Neural progenitor cell (in vitro differentiated cells): ENCODE measurements at places on chromosomes 2 and 18.

GRCh38 chr2:105813405-105813804 is 68.7 kb downstream of the NCK2 start:
- no peaks in the 10 kb centered on the region for H3K27me3 ChIP-seq
- peaks cover 39% of the 10 kb centered on the region for H3K4me1 ChIP-seq
- H3K36me3 ChIP-seq: no peaks in the 10 kb centered on the region

GRCh38 chr2:138853296-138853695 is 73.1 kb upstream of the NXPH2 start:
- no peaks in the 10 kb centered on the region for H3K27me3 ChIP-seq
- no peaks in the 10 kb centered on the region for H3K36me3 ChIP-seq
- no peak for DNase-seq

- no peaks in the 10 kb centered on the region for H3K4me1 ChIP-seq
- no peaks in the 10 kb centered on the region for H3K36me3 ChIP-seq
- H3K27me3 ChIP-seq: no peaks in the 10 kb centered on the region
- no peak for DNase-seq
Measured at GRCh38 chr2:37742286-37742685, 70.8 kb upstream of the CDC42EP3 start.

- peaks cover 5% of the 10 kb centered on the region for H3K27me3 ChIP-seq
- no peak overlapping the region for H3K27ac ChIP-seq
- DNase-seq: no peak
Measured at GRCh38 chr18:31491586-31491985, 6.4 kb upstream of the DSG2 start.

DNA sequence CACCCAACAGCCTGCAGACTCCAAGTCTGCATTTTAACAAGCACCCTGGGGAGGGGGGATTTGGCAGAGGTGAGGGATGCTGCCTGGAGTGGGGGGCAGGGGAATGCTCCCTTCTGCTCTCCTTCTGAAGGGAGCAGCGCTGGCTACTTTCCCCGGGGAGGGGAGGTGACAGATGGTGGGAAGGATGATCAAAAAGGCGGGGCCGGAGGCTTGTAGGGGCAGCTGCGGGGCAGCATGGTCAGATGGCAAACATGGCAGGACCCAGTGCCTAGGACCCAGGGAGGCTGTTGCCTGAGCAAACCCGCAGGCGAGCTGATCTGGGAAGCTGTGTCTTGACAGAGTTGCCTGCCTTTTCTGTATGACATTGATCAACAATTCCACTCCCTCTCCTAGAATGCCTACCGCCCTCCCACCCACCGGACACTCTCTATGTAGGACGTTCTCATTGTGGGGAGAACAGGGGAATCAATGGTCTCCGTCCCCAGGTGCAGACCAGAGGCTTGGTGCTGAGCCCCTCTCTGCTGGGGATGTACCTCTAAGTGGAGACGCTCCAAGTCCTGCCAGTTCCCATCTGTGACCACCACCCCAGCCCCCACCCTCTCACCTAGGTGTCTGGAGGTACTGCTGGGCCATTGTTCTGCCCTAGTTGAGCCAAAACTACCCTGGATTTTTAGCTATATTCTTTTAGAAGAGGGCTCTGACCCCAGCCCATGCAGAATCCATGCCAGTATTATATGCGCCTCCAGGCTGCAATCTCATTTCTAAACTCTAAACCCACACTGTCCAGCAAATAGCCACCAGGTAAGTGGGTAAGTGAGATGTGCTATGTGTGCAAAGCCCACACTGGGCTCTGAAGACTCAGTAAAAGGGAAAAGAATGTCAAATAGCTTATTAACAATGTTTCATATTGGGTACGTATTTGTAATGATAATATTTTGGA is 89.7 kb upstream of the SEC11C start:
- H3K4me1 ChIP-seq: peaks cover 5% of the 10 kb centered on the region
- peak; percentile 11 for DNase-seq
- H3K27ac ChIP-seq: no peak overlapping the region
- no peaks in the 10 kb centered on the region for H3K27me3 ChIP-seq
- no peaks in the 10 kb centered on the region for H3K36me3 ChIP-seq

GRCh38 chr2:219384859-219385258 is 2.9 kb downstream of the DNPEP start:
- no peak for DNase-seq
- H3K27ac ChIP-seq: no peak overlapping the region
- peaks cover 8% of the 10 kb centered on the region for H3K27me3 ChIP-seq
- peaks cover 6% of the 10 kb centered on the region for H3K4me1 ChIP-seq

DNA sequence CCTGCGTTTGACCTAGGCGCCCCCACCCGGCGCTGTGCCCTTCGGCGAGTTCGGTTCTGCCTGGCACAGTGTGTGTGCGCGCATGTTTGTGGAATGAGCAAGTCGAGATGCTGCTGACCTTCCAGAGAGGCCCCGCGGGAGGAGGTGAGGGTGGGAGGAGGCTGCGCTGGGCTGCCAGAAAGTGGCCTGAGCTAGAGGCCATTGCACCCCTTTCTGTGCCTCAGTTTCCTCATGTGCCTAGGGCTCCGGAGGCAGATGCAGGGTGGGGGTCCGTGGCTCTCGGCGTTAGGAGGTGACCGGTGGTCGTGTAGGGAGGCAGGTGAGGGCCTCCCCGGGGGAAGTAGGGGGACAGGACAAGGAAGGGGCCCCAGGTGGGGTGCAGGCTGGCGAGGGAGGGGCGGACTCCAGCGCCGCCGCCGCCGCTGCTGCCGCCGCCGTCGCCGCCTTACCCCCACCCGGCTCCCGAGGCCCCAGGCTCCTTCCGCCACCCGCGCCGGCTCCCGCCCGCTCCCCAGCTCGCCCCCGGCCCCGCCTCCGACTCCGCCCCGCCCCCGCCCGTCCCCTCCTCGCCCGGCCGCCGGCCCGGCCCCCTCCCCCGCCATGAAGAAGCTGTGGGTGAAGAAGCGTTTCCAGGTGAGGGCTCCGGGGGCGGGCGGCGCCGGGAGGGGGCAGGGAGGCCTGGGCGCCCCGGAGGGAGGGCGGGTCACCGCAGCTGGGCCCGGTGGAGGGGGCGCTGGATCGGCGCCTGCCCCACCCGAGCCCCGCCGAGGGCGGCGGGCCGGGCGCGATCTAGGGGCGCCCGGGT is 7.0 kb downstream of the SPEG start:
- no peak overlapping the region for H3K27ac ChIP-seq
- peaks cover 15% of the 10 kb centered on the region for H3K4me1 ChIP-seq
- peaks cover 79% of the 10 kb centered on the region for H3K27me3 ChIP-seq

GRCh38 chr2:214753455-214753854 is 56.0 kb downstream of the BARD1 start:
- no peaks in the 10 kb centered on the region for H3K27me3 ChIP-seq
- peaks cover 14% of the 10 kb centered on the region for H3K36me3 ChIP-seq
- no peak for DNase-seq
- H3K4me1 ChIP-seq: no peaks in the 10 kb centered on the region
- H3K4me3 ChIP-seq: no peak overlapping the region

DNA sequence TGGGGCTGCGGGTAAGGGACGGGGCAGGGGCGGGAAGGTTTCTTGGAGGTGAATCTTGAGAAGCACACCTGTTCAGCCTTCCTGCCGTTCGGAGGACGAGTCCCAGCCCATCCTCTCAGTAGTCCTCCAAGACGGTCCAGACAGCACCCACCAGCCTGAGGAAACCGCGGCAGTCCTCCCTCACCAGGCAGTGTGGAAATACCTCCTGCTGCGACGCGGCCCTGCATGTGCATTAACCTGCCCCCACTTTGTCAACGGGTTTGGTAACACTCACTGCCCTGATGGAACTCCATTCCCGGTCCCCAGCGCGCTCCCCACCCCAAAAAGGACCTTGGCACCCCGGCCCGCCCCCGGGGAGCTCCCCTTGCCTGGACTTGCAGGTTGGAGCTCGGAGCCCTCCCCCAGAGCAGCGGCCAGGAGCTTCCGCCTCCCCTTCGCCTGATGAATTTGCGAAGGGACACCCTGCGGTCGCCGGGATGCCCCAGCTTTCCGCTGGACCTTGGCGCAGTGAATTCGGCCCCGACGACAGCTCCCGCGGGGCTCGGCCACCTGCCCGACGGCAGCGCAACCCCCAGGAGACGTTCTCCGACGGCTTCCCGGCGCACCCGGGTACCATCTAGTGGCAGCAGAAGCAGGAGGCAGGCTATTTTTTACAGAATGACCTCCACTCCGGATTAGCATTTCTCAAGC is 31.5 kb downstream of the ACVR1C start:
- H3K4me1 ChIP-seq: no peaks in the 10 kb centered on the region
- H3K27me3 ChIP-seq: peaks cover 26% of the 10 kb centered on the region
- H3K4me3 ChIP-seq: peak overlapping the region; percentile 1
- no peak overlapping the region for H3K27ac ChIP-seq
- peak; percentile 78 for DNase-seq
- no peaks in the 10 kb centered on the region for H3K36me3 ChIP-seq

DNA sequence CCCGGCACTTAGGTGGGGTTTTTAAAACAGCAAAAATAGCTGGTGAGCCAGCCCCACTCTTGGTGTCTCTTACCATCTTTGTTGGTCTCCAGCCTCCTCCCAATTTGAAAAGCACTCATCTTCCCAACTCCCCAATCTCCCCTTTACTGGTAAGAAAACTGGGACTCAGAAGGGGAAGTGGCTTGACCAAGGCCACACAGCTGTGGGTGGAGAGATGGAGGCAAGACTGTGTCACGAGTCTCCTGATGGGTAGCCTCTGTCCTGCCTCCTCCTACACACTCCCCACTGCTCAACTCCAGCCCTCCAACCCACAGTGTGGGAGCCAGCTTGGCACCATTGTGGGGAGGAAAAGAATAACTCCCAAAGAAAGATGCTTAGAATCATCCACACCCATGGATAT is 140.4 kb downstream of the SMAD2 start:
- no peak overlapping the region for H3K4me3 ChIP-seq

DNA sequence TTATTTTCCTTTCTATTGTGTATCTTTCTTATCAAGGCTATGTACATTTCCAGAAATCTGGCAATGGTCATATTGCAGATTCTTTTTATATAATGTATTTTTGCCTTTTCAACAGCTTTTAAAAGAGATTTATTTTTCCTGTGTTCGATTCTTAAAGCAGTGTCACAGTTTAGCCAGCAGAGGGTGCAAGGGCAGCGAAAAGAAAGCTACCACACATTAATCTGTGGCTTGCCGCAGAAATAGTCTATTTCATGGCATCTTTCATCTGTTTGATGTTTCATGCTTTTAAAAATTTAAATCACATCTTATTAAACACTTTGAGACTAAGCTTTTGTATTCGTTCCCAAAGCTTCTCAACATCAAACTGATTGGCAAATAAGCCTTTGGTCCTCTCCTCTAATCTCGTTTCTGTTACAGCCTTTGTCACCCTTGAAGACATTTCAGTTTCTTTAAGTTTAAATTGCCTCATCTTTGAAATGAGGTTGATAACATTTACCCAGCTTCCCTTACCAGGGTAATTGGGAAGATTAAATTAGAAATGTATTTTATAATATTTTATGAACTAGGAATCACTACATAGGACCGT is 73.3 kb downstream of the PIK3C3 start:
- H3K27ac ChIP-seq: no peak overlapping the region
- no peaks in the 10 kb centered on the region for H3K36me3 ChIP-seq
- no peak overlapping the region for H3K4me3 ChIP-seq
- H3K27me3 ChIP-seq: no peaks in the 10 kb centered on the region
- no peaks in the 10 kb centered on the region for H3K4me1 ChIP-seq

- no peak overlapping the region for H3K4me3 ChIP-seq
- no peaks in the 10 kb centered on the region for H3K36me3 ChIP-seq
- DNase-seq: no peak
- peaks cover 3% of the 10 kb centered on the region for H3K4me1 ChIP-seq
- no peak overlapping the region for H3K27ac ChIP-seq
- H3K27me3 ChIP-seq: no peaks in the 10 kb centered on the region
Measured at GRCh38 chr2:150374492-150374891, 113.0 kb downstream of the RND3 start.

DNA sequence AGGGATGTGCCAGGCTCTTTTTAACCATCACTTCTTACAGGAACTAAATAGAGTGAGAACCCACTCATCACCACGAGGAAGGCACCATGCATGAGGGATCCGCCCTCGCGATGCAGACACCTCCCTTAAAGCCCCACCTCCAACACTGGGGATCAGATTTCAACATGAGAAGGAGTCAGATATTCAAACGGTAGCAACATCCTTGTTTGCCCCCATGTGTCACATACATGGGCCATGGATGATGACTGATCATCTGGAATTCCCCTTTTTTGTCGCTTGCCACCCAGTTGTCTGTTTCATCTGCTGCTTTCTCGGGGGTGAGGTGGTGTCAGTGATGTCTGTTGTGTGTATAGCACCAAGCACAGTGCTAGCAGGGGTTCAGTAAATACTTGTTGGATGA is 57.9 kb downstream of the NCK2 start:
- DNase-seq: no peak
- no peaks in the 10 kb centered on the region for H3K36me3 ChIP-seq
- no peak overlapping the region for H3K27ac ChIP-seq
- H3K27me3 ChIP-seq: no peaks in the 10 kb centered on the region
- H3K4me1 ChIP-seq: peaks cover 28% of the 10 kb centered on the region

GRCh38 chr18:51196811-51197660 is 445 bp downstream of the MEX3C start:
- H3K4me1 ChIP-seq: peaks cover 29% of the 10 kb centered on the region
- DNase-seq: peak; percentile 62
- no peaks in the 10 kb centered on the region for H3K36me3 ChIP-seq
- H3K4me3 ChIP-seq: peak overlapping the region; percentile 83
- peak overlapping the region; percentile 88 for H3K27ac ChIP-seq

- H3K27me3 ChIP-seq: no peaks in the 10 kb centered on the region
- no peak for DNase-seq
- no peaks in the 10 kb centered on the region for H3K36me3 ChIP-seq
- no peak overlapping the region for H3K27ac ChIP-seq
Measured at GRCh38 chr2:241118737-241119505, 16.8 kb upstream of the MTERF4 start.

DNA sequence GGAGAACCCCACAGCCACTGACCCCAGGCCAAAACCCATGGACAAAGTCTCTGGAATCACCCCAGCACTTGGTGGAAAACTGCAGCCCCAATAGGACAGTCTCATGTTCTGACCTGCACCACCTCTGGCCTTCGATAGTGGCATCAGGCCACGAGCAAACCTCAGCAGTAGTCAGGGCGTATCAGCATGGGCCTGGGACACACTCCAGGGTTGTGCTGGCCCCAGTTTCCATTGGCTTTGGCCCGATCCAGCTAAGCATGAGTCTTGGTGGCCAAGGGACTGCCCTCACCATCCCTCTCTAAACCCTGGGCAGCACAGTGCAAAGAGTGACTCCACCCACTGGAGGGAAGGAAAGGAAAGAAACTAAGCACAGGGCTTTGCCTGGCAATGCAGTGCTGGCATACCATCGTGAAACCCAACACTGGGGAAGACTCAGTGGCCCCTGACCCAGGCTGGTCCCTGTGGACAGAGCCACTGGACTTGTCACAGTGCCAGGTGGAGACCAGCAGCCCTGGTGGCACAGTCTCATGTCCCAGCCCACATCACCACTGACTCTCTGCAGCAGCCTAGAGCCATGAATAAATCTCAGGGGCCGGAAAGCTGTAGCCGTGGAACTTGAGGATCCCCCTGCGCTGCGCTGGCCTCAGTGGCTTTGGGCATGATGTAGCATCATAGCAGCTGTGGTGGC is 46.3 kb downstream of the ZNF519 start:
- H3K27ac ChIP-seq: no peak overlapping the region
- H3K4me1 ChIP-seq: no peaks in the 10 kb centered on the region
- H3K4me3 ChIP-seq: no peak overlapping the region
- H3K36me3 ChIP-seq: no peaks in the 10 kb centered on the region
- H3K27me3 ChIP-seq: no peaks in the 10 kb centered on the region
- DNase-seq: no peak
